Right lobe of liver (tissue), 6 donors: ENCODE measurements at places on chromosomes 6 and 20. TPM values are rescaled to one million over a fixed set of nuclear protein-coding genes. Genes with fewer than 3 reads are reported as not detected.

- H3K27me3 ChIP-seq = no peaks in the 10 kb centered on the region
- no peak overlapping the region for H3K27ac ChIP-seq
- DNase-seq = no peak
- H3K36me3 ChIP-seq = no peaks in the 10 kb centered on the region
These were observed 372.7 kb downstream of the CDKAL1 start for GRCh38 chr6:20906945-20907344.

Gene TAAR9
- not detected for total RNA-seq

GRCh38 chr20:3697588-3698305 lies 14.7 kb downstream of the SIGLEC1 start:
- no peaks in the 10 kb centered on the region for H3K4me1 ChIP-seq
- no peak overlapping the region for H3K4me3 ChIP-seq
- no peak for DNase-seq
- H3K36me3 ChIP-seq = no peaks in the 10 kb centered on the region

DNA sequence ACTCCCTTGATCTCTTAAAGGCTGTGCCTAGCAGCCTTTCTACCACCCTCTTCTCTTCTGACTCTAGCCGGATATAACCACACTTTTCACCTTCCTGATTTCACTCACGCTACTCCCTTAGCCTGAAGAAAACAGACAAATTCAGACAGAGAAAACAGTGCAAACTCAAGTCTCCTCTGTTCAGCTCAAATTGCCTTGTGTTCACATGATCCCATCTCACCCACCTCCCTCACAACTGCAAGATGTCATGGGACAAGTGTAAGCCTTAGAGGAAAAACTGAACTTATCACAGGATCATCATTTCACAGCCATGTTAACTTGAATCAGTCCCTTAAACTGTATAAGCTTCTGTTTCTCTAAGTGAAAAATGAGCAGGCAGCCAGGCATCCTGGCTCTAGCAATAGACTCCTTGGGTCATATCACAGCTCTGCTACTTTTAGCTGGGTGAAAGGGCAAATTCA lies 66.5 kb upstream of the TENT5A start:
- no peaks in the 10 kb centered on the region for H3K4me1 ChIP-seq
- H3K36me3 ChIP-seq = no peaks in the 10 kb centered on the region
- H3K27ac ChIP-seq = no peak overlapping the region
- H3K27me3 ChIP-seq = no peaks in the 10 kb centered on the region
- DNase-seq = no peak

DNA sequence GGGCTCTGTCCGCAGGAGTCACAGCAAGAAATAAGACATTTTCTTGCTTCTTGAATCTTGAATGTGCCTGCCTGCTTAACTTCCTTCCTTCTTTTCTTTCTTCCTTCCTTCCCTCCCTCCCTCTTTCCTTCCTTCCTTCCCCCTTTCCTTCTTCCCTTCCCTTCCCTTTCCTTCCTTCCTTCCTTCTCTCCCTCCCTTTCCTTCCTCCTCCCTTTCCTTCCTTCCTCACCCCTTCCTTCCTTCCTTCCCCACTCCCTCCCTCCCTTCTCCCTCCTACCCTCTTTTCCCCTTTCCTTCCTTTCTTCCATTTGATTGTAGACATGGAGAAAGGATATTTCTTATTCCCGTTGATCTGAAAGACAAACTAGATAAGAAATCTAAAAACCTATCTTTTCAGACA lies 436.8 kb upstream of the AGPAT4 start:
- H3K27ac ChIP-seq = no peak overlapping the region
- no peak for DNase-seq
- no peaks in the 10 kb centered on the region for H3K27me3 ChIP-seq
- no peaks in the 10 kb centered on the region for H3K36me3 ChIP-seq

- H3K4me1 ChIP-seq = no peaks in the 10 kb centered on the region
- no peak overlapping the region for H3K4me3 ChIP-seq
- H3K36me3 ChIP-seq = no peaks in the 10 kb centered on the region
- H3K27me3 ChIP-seq = no peaks in the 10 kb centered on the region
- DNase-seq = no peak
These were observed 22.9 kb upstream of the NOL4L start for GRCh38 chr20:32607727-32608663.

DNA sequence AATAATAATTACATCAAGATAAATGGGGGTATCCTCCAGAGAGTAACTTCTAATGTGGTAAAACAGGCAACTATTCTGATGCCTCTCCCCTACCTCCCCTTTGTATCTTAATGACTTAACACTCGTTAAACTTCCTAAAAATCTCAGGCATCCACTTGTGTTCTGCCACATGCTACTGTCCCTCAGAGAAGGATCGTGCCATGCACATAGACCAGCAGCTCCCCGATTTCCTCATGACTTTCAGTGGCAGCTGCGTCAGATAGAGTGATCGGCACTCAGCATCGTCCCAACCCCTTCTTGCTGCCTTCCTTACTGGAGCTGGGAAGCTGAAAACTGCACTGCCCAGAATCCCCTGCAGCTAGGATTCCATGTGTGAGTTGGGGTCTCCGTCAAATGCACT lies 32.1 kb downstream of the RIPOR2 start:
- no peak for DNase-seq
- no peak overlapping the region for H3K27ac ChIP-seq
- no peaks in the 10 kb centered on the region for H3K4me1 ChIP-seq
- H3K27me3 ChIP-seq = no peaks in the 10 kb centered on the region

Gene C6orf141
- total RNA-seq = 0.18 TPM
